ENCODE measurements at places on chromosomes 7 and 10.

DNA sequence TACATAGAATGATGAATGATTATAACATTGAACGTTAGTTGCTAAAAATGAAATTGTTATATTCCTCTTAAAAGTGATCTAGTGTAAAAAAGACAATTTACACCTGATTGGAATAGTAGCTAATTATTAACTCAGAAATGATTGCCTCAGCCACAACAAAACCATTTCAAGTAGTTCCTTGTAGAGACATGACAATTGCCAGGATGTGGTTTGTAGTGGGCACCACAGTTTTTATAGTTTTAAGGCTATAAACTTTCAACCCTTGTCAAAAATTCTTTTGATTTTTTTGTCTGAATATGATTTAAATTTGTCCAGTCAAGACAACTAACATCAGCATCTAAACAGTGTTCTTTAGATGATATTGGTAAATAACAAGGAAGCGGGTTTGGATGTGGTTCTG is 145.2 kb downstream of the SUGCT start:
- no peaks in the 10 kb centered on the region for H3K4me1 ChIP-seq
- no peak for DNase-seq
- H3K27ac ChIP-seq, result no peak overlapping the region
- H3K27me3 ChIP-seq, result no peaks in the 10 kb centered on the region
- no peak overlapping the region for H3K4me3 ChIP-seq

- no peaks in the 10 kb centered on the region for H3K36me3 ChIP-seq
- H3K4me1 ChIP-seq, result peaks cover 3% of the 10 kb centered on the region
- H3K27me3 ChIP-seq, result peaks cover 36% of the 10 kb centered on the region
- no peak overlapping the region for H3K27ac ChIP-seq
- DNase-seq, result no peak
Observed at GRCh38 chr10:71204746-71205145, 7.6 kb upstream of the UNC5B start.

GRCh38 chr7:55367283-55367840 is 2.2 kb downstream of the LANCL2 start:
- peak overlapping the region; percentile 99 for H3K27ac ChIP-seq
- H3K27me3 ChIP-seq, result no peaks in the 10 kb centered on the region
- peak overlapping the region; percentile 73 for H3K4me3 ChIP-seq
- H3K36me3 ChIP-seq, result no peaks in the 10 kb centered on the region

DNA sequence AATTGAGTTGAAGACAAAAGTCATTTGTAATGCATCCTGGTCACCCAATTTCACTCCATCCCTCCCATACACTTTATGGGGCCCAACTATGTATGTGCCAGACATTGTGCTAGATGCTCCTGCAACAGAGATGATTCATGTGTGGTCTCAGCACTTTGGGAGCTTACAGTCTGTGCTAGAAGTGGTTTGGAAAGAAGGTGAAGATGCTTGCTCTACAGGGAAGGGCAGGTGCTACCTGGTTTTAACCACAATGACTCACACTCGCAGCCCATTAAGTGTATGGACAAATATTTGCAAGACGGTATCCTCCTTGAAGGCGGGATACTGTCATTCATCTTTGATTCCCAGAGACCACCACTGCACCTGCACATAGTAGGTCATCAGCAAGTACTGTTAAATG is 257.6 kb downstream of the OTUD1 start:
- H3K4me1 ChIP-seq, result peaks cover 30% of the 10 kb centered on the region
- no peak for DNase-seq
- peaks cover 7% of the 10 kb centered on the region for H3K27me3 ChIP-seq
- H3K36me3 ChIP-seq, result no peaks in the 10 kb centered on the region

DNA sequence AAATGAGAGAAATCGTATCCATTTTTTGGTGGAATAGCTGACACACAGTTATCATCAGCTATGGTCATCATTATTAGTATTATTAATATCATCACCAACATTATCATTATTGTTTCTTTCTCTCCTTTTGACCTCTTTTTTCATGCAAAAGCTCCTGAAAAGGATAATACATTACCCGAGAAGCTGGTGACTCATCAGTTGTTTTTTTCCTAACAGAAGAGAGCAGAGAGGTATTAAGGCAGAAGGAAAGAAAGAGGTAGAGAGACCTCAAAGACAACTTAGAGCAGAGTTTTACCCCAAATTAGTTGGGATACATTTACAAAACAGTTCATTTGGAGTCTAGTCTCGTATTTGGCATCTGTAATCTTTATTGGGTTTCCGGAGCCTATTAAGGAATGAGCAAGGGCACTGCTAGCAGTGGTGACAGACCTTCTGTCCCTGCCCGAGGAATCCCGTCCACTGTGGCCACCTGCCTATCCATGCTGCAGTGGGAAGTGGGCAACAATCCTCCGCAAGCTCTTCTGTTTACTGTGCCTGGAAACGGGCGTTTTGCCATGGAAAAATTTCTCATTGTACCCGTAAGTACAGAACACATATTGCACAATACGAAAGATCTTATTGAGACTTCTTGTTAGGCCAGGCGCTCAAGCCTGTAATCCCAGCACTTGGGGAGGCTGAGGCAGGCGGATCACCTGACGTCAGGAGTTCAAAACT is 170.0 kb upstream of the MKLN1 start:
- H3K36me3 ChIP-seq, result no peaks in the 10 kb centered on the region
- no peak overlapping the region for H3K27ac ChIP-seq
- no peaks in the 10 kb centered on the region for H3K27me3 ChIP-seq
- no peak overlapping the region for H3K4me3 ChIP-seq
- H3K4me1 ChIP-seq, result no peaks in the 10 kb centered on the region
- no peak for DNase-seq

DNA sequence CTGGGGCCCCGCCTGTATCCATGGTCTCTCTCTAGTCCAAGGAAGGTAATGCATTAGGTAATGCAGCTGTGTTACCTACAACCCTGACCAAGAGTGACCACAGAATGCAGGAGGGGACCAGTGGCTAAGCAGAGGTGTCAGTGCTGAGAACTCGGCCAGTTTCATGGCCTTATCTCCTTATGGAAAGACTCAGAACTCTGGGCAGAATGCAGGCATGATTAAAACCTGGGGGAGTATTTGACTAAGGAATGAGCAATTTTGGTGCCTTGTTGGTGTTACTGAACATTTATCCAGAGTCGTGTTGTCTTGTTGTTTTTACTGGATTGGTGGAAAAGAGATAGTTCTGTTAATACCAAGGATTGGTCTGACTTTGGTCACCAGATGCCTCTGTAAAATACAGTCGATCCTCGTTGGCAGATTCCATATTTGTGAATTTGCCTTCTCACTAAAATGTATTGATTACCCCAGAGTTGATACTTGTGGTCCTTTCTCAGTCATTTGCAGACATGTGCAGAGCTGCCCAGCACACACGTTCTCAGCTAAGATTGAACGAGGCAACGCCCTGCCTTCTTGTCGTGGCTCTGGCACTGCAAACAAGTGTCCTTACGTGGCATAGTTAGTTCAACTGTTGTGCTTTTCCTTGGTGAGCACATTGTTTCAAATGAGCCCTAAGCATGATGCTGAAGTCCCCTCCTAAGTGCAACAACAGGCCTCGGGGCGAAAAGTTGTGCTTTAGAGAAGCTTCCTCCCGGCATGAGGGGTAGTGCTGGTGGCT is 135.7 kb upstream of the BTBD16 start:
- no peaks in the 10 kb centered on the region for H3K36me3 ChIP-seq
- H3K4me1 ChIP-seq, result peaks cover 2% of the 10 kb centered on the region
- no peaks in the 10 kb centered on the region for H3K27me3 ChIP-seq
- DNase-seq, result no peak

DNA sequence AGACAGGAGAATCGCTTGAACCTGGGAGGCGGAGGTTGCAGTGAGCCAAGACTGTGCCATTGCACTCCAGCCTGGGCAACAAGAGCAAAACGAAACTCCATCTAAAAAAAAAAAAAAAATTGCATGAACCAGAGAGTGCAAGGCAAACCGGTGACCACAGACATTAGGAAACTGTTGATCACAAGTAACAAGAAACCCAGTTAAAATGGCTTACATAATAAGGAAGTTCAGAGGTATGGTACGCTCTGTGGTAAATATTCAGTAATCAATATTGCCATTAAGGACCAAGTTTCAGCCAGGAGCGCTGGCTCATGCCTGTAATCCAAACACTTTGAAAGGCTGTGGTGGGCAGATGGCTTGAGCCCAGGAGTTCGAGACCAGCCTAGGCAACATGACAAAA is 9.2 kb upstream of the NT5C2 start:
- H3K27ac ChIP-seq, result no peak overlapping the region
- DNase-seq, result no peak
- no peaks in the 10 kb centered on the region for H3K4me1 ChIP-seq
- H3K4me3 ChIP-seq, result no peak overlapping the region
- H3K27me3 ChIP-seq, result no peaks in the 10 kb centered on the region

GRCh38 chr7:17709127-17709526 is 231.2 kb downstream of the SNX13 start:
- no peak overlapping the region for H3K27ac ChIP-seq
- no peaks in the 10 kb centered on the region for H3K4me1 ChIP-seq
- H3K4me3 ChIP-seq, result no peak overlapping the region
- no peaks in the 10 kb centered on the region for H3K27me3 ChIP-seq
- no peaks in the 10 kb centered on the region for H3K36me3 ChIP-seq

DNA sequence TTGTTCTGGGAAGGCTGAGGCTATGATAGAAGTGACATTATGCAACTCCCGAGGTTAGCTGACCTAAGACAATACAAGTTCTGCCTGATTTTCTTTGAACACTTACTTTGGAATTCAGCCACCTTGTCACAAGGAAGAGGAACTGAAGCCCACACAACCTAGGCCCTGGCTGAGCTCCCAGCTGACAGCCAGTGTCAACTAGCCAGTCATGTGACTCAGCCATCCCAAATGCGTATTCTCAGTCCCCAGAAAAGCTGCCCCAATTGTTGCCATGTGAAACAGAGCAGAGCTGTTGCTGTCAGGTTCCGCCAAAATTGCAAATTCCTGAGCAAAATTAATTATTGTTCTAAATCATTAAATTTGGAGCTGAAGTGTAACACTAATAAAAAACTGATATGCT is 1010.0 kb downstream of the XPNPEP1 start:
- H3K36me3 ChIP-seq, result no peaks in the 10 kb centered on the region
- H3K4me3 ChIP-seq, result no peak overlapping the region
- H3K27ac ChIP-seq, result no peak overlapping the region

- no peaks in the 10 kb centered on the region for H3K36me3 ChIP-seq
- no peaks in the 10 kb centered on the region for H3K27me3 ChIP-seq
- no peak overlapping the region for H3K4me3 ChIP-seq
Observed at GRCh38 chr10:44874166-44874565, 37.0 kb upstream of the TMEM72 start.

GRCh38 chr10:51773681-51774080 is 74.3 kb upstream of the CSTF2T start:
- H3K27me3 ChIP-seq, result no peaks in the 10 kb centered on the region
- DNase-seq, result no peak
- H3K4me1 ChIP-seq, result no peaks in the 10 kb centered on the region
- H3K27ac ChIP-seq, result no peak overlapping the region
- H3K4me3 ChIP-seq, result no peak overlapping the region

DNA sequence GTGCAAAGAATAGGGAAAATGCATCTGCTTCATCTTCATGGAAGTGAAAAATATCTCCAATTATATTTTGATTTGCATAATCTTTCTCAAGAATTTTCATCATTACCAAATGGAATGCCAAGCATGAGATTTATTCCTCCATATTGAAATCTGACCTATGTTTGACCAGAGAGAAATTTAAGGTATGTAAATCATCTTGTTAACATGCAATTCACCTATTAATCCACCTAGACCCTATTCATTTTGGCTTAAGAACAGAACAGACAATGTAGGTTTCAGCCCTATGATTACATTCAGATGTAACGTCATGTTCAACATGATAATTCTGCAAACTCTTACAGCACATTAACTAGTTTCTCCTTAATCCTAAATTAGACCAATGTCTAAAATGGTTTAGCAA is 30.8 kb upstream of the TMEM140 start:
- DNase-seq, result no peak
- H3K27me3 ChIP-seq, result no peaks in the 10 kb centered on the region
- no peak overlapping the region for H3K4me3 ChIP-seq
- no peak overlapping the region for H3K27ac ChIP-seq
- H3K4me1 ChIP-seq, result no peaks in the 10 kb centered on the region

- no peaks in the 10 kb centered on the region for H3K27me3 ChIP-seq
- H3K27ac ChIP-seq, result no peak overlapping the region
- no peak for DNase-seq
- H3K4me3 ChIP-seq, result no peak overlapping the region
Observed at GRCh38 chr10:51367127-51367526, 292.8 kb downstream of the PRKG1 start.

DNA sequence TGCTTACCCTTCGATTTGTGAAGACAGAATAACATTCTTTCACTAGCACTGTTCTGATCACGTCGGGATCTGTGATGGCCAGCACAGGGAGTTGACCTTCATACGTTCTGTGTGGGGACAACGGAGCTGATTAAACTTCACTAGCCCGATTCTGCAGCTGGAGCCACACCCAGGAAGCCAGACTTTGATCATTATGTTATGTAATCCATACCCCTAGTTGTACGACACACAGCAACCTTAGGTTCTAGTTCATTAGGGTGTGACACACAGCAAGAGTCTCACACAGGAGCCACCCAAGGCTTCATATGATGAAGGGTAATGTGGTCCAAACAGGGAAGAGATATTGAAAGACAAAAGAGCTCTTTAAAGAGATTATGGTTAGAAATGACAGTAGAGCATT is 7.2 kb downstream of the CYP3A5 start:
- no peaks in the 10 kb centered on the region for H3K27me3 ChIP-seq
- DNase-seq, result no peak

- no peaks in the 10 kb centered on the region for H3K36me3 ChIP-seq
- DNase-seq, result no peak
- H3K27me3 ChIP-seq, result no peaks in the 10 kb centered on the region
- H3K4me3 ChIP-seq, result no peak overlapping the region
- H3K4me1 ChIP-seq, result no peaks in the 10 kb centered on the region
Observed at GRCh38 chr7:24325708-24326107, 41.7 kb downstream of the NPY start.

DNA sequence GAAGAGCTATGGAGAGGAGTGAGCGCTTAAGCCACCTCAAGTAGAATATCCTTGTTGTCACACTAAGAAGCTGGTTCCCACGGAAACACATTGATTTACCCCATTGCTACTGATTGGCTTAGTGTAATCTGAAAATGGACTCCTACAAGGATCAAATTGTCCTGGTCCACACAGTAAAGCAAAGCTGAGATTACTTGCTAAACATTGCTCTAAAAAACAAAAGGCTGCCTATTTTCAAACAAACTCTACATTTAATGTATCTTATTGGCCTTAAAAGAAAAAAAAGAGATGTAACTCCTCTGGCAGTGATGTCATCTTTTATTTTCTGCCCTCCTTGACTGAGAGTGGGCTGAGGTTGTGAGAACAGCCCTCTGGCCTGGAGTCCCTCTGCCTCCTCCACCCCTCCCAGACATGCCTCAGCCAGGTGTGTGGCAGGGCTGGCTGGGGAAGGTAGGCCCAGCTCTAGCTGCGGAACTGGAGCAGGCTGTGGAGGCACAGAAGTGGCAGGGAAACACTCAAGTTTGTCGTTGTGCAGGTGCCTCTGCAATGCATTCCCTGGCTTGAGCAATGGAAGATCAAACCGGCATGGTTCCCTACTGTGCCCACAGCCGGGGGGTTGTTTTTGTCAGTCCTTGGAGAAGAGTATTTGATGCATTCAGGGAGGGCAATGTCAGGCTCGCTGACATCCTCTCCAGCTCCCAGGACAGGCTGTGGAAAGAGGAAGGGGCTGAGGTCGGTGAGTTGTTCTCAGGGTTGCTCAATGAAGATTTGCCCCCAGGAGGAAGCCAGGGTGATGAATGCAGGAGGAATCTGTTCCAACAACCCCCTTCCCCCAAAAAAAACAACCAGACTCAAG is 9.1 kb downstream of the KLF6 start:
- H3K4me1 ChIP-seq, result peaks cover 71% of the 10 kb centered on the region
- H3K36me3 ChIP-seq, result peaks cover 34% of the 10 kb centered on the region
- H3K27ac ChIP-seq, result peak overlapping the region; percentile 93
- peak overlapping the region; percentile 1 for H3K4me3 ChIP-seq

All from esophagus squamous epithelium (tissue), 5 donors.